ENCODE measurements at places on chromosomes 5 and 9. TPM values are rescaled to one million over a fixed set of nuclear protein-coding genes. Genes with fewer than 3 reads are reported as not detected.
A peak's percentile ranks its signal among the peaks of the same experiment; 100 is the strongest.

Gene PCDHGA8
- total RNA-seq: 0.62 TPM

DNA sequence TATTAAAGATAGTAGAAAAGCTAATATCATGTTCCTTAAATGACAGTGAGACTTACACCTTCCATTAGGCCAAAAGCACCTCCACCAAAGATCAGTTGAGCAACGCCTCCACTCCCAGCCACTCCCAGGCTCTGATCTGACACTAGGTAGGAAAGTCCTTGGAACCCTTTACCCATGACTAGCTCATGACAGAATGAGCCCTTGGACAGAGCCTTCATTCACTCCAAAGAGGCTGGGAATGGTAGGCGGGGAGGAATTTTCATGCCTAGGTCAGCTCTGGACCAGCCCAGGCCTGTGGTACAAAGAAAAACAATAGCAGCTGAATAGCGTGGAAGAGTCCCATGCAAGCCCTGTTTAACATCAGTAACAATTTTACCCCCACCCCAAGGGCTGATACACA lies 493.7 kb downstream of the NR2F1-AS1 start:
- DNase-seq: no peak

DNA sequence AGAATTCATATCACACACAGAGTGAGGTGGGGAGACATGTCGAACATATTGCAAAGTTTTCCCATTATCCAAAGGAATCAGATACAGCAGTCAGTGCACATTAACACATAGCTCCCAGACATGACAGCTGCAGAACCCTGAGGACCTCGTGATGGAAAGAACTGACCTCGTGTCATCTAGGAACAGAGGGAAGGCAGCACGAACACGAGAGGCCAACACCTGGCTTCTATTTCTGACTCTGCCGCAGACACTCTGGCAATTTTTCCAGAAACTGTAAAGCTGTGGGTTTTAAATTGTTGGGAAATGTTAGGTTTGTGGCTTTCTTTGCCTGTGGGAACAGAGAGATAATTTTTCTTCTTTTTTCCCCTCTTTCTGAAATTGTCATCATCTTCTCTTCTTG lies 315.0 kb upstream of the PIK3R1 start:
- no peak for DNase-seq

Gene SPINK7
- not detected for total RNA-seq

- no peak for DNase-seq
Observed at GRCh38 chr9:80320480-80320879, 748.7 kb downstream of the TLE4 start.

Gene SLC6A7
- not detected for total RNA-seq

Gene FAM78A
- total RNA-seq: 1.9 TPM

Gene MCIDAS
- total RNA-seq: not detected

DNA sequence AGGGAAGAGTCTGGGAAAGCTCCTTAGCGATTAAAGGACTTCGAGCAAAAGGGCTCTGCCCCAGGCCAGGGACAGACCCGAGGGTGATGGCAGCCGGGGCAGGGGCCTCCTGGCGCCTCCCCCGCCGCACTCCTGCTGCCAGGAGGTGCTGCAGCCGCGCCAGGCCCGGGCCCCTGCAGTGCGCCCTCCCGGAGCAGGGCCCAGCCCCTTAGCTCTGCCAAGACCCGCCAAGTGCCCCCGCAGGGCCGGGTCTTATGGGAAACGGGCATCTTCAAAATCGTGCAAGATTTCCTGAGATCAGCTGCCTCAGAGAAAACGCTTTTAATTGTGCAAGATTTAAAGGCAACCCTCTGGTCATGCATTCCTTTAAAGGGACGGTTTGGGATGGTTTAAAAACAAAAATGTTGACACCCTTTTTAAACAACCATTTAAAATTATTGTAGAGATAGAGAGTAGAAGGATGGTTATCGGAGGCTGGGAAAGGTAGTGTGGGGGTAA lies 52.4 kb downstream of the CDC14B start:
- DNase-seq: no peak

DNA sequence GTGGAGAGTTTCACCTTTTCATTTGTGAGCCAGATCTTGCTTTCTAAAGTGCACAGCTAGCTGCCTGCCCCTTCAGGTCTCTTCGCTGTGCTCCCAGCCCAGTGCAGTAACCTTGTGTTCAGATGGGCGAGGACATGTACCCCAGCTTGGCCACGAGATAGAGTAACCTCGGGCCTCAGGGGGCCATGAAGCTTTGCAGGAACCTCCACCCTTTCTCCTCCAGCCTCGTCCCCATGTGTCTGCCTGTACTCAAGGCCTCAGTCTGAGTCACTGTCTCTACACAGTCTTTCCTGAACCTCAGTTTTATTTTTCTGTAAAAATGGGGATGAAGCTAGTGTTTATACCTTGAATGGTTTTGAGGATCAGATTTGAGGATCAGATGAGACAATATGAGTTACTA lies 37.9 kb downstream of the ERGIC1 start:
- no peak for DNase-seq

Gene NDFIP1
- total RNA-seq: 58.9 TPM

Gene DMRT3
- total RNA-seq: not detected

Gene FAXDC2
- total RNA-seq: 98.1 TPM

- no peak for DNase-seq
Observed at GRCh38 chr5:65768723-65769346, 46.8 kb downstream of the NLN start.

DNA sequence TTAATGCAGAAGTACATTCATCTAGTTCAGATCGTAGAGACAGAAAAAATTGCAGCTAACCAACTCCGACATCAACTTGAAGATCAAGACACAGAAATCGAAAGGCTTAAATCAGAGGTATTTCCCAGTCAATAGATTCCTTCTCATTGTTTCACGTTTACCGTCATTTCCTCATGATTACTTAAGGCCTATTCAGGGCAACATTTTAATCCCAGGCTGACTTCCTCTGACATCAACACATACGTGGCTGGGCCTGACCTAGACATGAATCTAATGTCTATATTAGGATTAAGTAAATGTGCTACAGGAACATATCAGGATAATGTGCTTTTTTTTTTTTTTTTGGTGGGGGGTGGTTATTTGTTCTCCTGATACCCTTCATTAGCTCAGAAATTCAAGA lies 107.9 kb downstream of the RASGRF2 start:
- DNase-seq: no peak

Gene FAT2
- total RNA-seq: not detected

Gene NTNG2
- total RNA-seq: 0.31 TPM

Gene CDH9
- not detected for total RNA-seq

GRCh38 chr9:21334701-21335632 lies at the start of gene KLHL9:
Gene KLHL9 (minus strand): TSS chr9:21335404. CDS start chr9:21334859, 545 bp downstream.
- peak; percentile 94 for DNase-seq

DNA sequence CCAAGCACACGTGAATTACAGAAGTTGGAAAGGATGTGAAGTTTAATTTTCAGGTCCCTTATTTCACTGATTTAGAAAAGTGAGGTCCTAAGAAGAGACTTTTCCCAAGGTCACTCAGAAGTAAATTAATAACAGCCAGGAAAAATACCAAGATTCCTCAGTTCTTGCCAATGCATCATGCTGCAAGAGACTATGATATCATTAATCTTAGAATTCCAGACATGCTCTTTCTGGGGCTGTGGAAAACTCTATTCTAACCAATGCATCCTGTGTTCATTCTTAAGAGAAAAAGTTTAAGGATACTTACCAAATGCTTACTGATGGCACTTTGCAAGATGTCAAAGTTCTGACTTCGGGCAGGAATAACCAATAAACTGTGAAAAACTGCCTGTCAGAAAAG lies 42.8 kb downstream of the TEX10 start:
- no peak for DNase-seq

DNA sequence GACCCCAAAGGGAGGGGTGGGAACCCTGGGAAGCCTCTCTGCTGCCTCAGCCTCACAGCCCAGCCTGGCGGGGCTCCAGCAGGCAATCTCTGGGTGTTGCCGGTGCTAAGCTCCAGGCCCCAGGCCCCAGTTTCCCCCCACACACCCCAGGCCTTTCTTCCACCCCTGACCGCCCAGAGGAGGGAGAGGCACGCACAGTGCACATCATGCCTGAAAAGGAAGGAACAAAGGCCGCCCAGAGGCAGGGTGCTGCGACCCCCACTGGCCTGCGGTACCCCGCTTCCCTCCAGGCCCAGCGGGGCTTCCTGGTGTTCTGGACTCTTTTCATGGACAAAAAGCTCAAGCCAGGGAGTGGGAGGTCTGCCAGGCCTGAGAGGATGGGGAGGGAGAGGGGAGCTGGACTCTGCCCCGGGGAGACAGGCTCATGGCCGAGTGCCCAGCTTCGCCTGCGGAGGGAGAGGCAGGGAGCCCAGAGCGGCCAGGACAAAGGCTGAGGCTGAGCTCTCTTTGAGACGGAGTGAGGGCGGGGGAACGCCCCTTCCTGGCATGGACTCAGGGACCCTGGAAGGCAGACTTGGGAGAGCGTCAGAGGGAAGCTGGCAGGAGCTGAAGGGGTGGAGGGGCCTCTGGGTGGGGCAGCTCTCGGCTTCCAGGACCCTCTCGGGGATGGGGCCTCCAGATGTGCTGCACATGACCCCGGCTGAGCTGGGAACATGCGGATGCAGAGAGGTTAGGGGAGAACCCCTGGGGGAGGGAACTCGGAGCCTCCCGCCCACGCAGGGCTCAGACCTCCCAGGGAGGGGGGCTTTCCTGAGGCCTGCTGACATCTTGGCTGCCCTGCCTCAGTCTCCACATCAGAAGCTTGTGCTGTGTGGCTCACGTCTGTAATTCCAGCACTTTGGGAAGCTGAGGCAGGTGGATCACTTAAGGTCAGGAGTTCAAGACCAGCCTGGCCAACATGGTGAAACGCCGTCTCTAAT lies 1.8 kb upstream of the ENTPD2 start:
- peak; percentile 96 for DNase-seq

DNA sequence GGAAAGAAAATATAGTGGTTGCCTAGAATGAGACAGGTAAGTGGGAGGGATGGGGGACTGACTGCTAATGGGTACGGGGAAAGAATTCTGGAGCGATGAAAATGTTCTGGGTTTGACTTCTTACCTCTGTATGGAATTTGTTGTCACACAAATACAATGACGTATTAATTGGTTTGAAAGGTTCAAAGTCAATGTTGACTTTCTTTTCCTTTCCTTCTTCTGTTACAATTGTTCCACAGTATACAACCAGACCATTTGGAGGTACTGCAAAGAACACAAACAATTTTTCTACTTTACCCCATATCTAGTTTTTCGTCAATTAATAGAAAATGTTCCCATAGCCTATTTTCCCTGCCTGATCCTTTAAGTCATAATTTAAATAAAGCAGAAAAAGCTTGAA lies 25.6 kb downstream of the ETF1 start:
- DNase-seq: no peak

DNA sequence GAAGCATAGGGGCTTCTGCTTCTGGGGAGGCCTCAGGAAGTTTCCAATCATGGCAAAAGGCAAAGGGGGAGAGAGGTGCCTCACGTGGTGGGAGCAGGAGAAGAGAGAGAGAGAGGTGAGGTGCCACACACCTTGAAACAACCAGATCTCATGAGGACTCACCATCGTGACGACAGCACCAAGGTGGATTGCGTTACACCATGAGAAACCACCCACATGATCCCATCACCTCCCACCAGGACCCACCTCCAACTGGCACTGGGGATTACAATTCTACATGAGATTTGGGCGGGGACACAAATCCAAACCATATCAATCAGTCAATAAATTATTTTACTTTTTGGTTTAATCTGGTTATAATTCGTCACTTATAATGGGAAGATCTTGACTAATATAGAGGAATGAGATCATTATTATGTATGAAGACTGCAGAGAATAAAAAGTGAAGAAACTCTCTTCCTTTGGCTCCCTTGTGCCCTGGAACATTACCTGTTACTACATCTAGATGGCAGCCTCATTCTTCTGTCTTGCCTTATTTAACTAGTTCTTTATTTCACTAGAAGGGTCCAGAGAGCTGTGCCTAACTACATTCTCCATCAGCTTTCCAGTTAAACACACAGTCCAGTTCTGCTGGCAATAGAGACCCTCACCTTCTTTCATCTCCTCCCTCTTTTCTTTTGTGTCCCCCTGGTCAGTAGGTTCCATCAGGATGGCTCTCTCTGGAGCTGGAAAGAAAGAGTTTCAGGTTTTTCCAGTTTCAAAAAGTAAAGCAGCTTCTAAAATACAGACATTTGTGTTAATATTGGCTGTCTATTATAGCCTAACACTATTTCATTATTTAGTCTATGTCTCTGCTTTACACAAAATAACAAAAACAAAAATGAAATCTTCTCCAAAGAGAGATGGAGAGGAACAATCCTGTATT lies 21.7 kb upstream of the SPINK7 start:
- no peak for DNase-seq

Gene DND1
- 0.27 TPM for total RNA-seq

Data from right lobe of liver (tissue), 6 donors.